ENCODE measurements at places on chromosomes 7 and 10.

GRCh38 chr10:69425511-69426298 is 9.0 kb upstream of the TACR2 start:
- no peak for DNase-seq

DNA sequence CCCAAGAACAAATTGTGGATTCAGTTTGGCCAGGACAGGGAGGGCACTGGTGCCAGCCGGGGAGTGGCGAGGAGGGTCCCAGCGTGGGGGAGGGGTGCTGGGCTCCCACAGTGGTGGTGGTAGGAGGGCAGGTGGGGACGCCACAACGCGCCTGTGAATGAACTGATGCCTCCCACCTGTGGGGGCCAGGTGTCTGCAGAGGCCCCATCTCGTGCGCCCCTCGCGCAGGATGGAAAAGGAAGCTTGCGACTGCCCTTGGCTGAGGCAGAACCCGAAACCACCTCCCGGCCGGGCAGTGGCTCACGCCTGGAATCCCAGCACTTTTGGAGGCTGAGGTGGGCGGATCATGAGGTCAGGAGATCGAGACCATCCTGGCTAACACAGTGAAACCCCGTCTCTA is 72.0 kb downstream of the MICALL2 start:
- no peak for DNase-seq

GRCh38 chr10:35378541-35379210 is 42.4 kb downstream of the CCNY start:
- peak; percentile 67 for DNase-seq

DNA sequence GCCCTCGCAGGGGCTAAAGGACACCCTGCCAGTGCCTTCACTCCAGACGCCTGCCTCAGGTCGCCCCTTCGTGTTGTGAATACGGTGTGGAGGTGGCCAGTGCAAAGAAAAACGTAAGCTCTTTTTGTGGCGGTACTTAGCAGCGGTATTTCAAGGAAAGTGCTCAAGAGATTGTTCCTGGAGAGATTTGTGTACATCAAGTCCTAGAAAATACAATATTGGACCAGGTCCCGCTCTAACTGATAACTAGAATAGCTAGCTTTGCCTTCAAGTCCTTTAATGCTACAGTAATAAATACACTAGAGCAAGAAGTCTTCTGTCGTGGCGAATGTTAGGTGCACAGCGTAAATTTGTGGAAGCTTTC is 689 bp downstream of the PLCE1 start:
- no peak for DNase-seq

DNA sequence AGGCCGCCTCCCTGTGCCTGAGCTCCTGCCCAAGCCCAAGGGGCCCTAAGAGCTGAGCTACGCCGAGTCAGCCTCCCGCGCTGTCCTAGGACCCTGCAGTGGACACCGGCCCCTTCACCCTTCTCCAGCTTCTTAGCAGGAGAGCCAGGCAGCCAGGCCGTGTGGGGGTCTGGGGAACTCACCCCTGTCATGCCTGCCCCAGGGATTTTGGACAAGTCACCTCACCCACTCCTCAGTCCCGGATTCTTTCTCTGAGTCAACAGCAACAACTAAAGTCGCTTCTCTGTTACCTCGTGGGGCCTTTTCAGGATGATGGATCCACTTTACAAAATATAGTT is 79.3 kb downstream of the MKI67 start:
- no peak for DNase-seq

DNA sequence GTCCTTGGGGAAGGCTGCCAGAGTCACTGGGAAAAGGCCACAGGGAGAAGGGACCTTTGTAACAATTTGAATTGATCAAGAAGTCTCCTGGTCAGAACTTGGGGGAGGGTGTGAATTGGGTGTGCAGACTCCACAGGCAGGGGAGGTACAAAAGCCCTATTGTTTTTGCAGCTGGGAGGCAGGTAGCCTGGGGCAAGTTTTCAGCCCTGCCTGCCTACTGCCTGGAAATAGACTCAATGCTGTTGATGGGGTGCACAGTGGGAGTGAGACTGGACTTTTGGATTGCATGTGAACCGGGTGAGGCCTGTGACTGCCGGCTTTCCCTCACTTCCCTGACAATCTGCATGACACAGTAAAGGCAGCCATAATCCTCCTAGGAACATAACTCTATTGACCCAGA is 947.0 kb downstream of the REEP3 start:
- no peak for DNase-seq

- DNase-seq: no peak
These were observed 119.5 kb downstream of the TRRAP start for GRCh38 chr7:98997846-98998245.

DNA sequence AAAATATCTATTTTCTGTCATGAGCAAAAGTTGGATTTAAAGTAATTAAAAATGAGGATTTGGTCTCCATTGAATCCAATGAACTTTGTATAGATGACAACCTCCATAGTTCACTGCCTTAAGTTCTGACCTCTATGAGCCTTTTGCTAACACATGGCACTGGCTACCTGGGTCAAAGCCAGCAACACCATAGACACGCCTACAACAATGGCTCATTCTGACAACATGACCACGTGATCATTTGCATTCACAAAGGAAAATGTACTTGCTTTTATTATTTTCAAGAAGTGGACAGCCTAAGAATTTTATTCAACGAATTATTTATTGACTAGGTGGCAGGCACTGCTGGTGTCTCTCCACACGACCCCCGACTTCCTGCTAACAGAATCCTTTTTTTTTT is 90.6 kb downstream of the CARD11 start:
- no peak for DNase-seq

GRCh38 chr10:21278491-21279216 is 246.8 kb downstream of the SKIDA1 start:
- DNase-seq: peak; percentile 91

DNA sequence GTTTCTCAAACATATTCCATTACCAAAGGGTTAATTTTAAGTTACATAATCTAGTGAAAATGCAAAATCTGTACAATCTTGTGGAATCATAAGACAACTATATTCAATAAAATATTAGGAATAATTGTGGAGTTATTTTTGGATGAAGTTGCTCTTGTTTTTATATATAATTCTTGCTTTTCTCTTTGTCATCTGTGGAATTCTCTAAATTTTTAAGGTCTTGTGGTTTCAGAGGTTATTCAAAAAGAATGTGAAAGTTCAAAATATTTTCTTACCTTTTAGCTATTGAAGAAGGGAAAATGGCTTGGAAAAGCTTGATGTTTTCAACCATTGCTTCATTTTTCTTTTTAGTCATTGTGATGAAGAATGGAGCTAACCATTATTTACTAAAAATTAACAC is 552.1 kb downstream of the TFEC start:
- no peak for DNase-seq

- DNase-seq: no peak
These were observed 691.0 kb upstream of the MBL2 start for GRCh38 chr10:53463539-53463938.

GRCh38 chr10:3787016-3787400 is 2.0 kb upstream of the KLF6 start:
- DNase-seq: no peak

DNA sequence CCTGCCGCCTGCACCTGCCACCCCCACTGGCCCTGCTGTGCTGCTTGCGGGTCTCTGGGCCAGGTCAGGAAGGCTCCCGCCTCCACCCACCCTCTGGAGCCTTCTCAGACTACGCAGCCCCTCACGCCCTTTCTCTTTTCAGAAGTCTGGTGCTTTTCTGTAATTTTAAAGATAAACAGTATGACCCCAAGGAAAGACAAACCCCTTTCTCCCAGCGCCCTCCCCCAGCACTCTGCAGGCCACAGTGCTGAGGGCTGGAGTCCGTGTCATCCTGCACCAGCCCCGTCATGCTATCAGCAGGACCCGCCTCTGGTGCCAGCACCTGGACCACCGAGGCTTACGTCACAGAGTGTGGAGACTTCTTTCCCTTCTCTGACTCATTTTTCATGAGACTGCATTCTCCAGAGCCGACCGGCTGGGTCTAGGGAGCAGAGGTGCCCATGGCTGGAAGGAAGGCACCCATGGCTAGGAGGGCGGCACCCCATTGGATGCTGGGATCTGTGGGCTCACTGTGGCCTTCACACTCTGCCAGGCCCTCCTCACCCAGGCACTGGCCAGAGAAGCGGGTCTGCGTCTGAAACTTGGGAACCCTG is 53.4 kb downstream of the CFAP46 start:
- no peak for DNase-seq

- no peak for DNase-seq
These were observed 35.8 kb downstream of the JAKMIP3 start for GRCh38 chr10:132101529-132101928.

- no peak for DNase-seq
These were observed 36.0 kb upstream of the SRGN start for GRCh38 chr10:69051710-69052487.

- no peak for DNase-seq
These were observed 24.5 kb upstream of the MRC1 start for GRCh38 chr10:17784688-17785087.

- no peak for DNase-seq
These were observed 182.9 kb downstream of the EBF3 start for GRCh38 chr10:129780901-129781795.

GRCh38 chr7:25389489-25390106 is 161.3 kb upstream of the NPVF start:
- peak; percentile 64 for DNase-seq

- no peak for DNase-seq
These were observed 1.1 kb upstream of the GAD2 start for GRCh38 chr10:26215396-26215934.

- no peak for DNase-seq
These were observed 28.8 kb upstream of the PRTFDC1 start for GRCh38 chr10:24981161-24981710.

GRCh38 chr10:79491143-79491835 is 21.0 kb upstream of the EIF5AL1 start:
- peak; percentile 42 for DNase-seq

- DNase-seq: no peak
These were observed 50.4 kb upstream of the NKX6-2 start for GRCh38 chr10:132836248-132836831.

GRCh38 chr10:3716093-3716492 is 68.9 kb downstream of the KLF6 start:
- no peak for DNase-seq

DNA sequence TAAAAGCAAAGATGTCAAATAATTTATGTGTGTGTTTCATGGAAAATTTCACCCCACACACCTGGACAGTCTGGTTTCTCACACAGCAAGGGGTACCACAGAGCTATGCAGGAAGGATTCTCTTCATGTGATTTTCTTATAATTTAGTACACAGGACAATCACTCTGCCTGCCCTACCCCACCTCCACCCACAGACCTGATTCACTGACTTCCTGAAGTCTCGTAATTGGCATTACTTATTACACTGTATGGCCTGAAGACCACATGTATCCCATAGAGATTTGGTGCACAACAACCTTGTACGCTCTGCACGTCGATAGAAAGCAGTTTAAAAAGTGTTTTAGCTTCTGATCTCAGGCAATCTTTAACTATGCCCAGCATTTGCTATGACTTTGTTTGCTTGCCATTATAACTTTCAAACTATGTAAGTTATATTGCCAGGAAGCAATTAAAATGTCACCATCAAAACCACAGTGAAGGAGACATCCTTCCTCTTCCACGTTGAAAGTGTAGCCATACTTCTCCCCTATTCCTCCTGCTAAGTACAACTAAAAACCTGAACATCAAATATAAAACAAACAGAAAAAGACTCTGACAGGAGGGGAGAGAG is 279.4 kb upstream of the IMMP2L start:
- DNase-seq: no peak

GRCh38 chr10:47136866-47137265 is 163.1 kb upstream of the GDF10 start:
- DNase-seq: no peak

GRCh38 chr7:36591636-36592035 is 132.7 kb downstream of the AOAH start:
- DNase-seq: no peak

DNA sequence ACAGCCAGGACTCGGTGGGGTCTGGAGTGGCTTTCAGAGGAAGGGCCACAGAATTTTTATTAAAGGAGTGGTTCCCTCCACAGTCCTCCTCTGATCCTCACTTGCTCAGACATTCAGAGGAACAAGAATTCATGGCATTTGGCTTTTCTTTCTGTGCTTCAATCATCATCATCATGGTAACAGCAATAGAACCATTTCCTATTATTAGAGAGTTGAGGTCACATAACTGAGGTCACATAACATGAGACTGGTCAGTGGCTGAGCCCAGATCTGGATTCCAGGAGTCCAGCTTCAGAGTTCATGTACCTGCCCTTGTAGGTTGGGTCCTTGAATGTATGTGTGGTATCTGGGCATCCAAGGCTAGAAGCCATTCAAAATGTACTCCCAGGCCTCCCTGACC is 177.3 kb upstream of the GRB10 start:
- DNase-seq: no peak

- DNase-seq: no peak
These were observed 20.2 kb downstream of the C10orf71 start for GRCh38 chr10:49319206-49319605.

- no peak for DNase-seq
These were observed 114.6 kb downstream of the DNAJC1 start for GRCh38 chr10:21888959-21889358.

GRCh38 chr10:60732198-60732806 is 46.0 kb upstream of the CDK1 start:
- peak; percentile 70 for DNase-seq

GRCh38 chr10:111933937-111934336 is 249.6 kb downstream of the GPAM start:
- no peak for DNase-seq

GRCh38 chr7:147044941-147045340 is 928.3 kb downstream of the CNTNAP2 start:
- DNase-seq: no peak

DNA sequence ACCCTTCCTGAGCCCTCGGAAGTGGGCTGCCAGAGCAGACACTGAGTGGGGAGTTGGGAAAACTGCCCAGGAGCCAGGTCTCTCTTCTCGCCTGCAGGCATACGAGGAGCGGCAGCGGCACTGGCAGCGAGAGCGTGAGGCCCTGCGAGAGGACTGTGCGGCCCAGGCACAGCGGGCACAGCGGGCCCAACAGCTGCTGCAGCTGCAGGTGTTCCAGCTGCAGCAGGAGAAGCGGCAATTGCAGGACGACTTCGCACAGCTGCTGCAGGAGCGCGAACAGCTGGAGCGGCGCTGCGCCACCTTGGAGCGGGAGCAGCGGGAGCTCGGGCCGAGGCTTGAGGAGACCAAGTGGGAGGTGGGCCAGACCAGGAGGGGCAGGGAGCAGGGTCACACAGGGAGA is 5.8 kb downstream of the LZTS2 start:
- DNase-seq: no peak

Measured in OCI-M1 (cell line).